NCI-H1930 (cell line): ENCODE measurements at places on chromosomes 16 and 17.

DNA sequence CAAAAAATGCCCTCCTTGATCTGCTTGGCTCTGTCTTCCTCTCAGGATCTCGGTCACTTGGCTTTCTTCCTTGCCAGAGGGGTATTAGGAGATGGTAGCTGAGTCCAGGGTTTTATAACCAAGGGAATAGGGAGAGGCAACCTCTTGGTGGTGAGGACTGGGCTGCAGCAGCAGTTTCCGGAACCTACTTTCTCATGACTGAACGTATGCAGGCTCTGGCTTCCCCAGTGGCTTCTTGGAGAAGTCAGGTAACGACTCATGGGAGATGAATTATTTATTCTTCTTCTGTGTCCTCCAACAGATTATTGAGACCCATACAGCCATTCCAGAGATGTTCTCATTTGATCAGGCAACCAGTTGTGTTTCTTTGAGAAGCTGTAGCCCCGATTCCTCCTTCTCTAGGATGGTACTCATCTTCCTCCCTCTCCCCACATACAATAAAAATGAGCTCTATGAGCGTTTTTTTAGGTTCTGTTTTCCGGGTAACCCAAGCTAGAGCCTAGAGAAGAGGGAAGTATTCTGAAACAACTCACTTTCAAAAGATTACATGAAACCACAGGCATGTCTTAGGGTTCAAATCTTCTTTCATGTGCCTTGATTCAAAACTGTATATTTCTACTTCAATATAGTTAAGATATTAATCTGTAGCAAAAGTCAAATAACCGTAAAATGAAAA lies 22.3 kb upstream of the DHX40 start:
- DNase-seq, result no peak

GRCh38 chr16:57013229-57013628 lies 23.9 kb downstream of the NLRC5 start:
- DNase-seq, result no peak

DNA sequence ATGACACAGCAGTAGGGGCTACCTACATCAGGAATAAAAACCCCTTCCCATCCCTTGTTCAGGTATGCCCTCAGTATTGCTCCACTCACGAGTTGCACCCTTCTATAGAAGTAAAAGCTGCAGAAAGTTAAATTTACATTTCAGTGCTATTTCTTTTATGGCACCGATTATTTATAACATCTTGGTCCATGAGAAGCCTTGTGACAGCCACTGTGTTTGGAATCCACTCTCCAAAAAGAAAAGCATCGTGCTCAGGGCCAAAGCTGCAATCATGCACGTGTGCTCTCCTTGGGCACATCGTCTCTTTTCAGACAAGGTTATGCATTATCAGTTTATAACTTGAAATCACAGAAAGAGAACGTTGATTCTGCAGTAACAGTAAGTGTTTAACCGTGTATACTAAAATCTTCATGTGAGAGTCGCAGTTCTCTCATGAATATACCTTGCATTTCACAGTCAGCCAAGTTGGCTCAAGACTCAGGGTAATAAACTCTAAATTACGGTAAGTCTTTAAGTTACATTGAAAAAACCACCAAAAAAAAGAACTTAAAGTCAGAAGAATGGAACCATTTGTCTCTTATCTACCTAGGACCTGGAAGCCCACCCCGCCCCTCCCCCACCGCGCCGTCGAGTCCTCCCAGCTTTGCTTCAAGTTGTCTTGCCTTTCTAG lies 189.6 kb downstream of the CPPED1 start:
- no peak for DNase-seq

DNA sequence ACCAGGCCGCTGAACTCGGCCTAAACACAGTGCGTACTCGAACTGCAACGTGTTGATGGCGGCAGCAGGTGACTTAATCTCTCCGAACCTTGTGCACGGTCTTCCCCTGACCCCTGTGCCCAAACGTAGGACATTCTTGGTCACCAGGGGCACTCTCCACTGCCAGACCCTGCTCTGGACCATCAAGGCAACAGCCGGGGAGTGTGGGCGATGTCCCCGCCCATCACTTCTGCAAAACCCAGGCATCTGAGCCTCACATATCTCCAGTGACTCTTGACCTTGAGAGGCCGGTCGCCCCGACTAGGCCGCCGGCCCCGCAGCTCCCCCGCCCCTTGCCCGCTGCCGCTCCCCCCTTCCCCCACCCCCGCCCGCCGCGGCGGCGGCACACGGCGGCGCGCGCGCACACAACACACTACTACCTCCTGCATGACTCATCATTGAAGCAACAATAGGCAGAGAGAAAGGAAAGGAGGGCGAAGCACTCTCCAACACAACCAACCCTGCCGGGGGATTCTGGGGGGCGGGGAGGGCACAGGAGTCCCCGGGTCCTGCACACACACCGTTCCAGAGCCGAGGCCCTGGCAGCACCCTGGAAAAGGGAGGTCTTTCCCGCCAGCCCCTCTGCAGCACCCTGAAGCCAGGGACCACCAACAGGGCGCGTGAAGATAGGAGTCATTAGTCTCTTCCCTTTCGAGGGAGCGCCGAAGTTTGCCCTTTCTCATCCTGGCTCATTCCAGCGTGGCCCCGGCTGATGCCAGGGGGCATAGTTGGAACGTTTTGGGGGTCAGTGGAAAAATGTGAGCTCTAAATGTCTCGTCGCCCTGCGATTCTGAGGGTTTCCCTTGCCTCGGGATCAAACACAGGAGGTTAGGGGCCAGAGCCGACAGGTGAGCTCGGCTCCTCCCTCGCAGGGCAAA lies 1.9 kb downstream of the MNT start:
- DNase-seq, result peak; percentile 75

DNA sequence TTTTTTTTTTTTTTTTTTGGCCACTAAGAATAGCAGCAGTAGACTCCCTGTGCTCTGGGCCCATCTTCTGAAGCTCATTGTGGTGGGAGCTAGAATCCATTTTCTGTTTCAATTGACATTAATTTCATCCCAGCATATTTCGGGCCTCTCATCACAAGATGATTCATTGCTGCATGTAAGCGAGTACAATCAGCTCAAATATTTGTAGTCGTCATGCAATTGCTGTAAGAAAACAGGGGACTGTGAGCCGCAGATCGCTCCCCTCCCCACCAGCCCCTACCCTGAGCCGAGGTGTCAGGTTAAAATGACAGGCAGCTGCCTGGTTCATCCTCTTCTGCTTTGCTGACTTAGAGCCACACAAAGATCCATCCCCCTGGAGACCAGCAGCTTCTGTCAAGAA lies 358.8 kb upstream of the CDH5 start:
- DNase-seq, result peak; percentile 1

GRCh38 chr16:81313701-81314602 lies 810 bp upstream of the GAN start:
- no peak for DNase-seq

- DNase-seq, result no peak
Observed at GRCh38 chr17:73052923-73053322, 39.6 kb downstream of the SLC39A11 start.
